ENCODE measurements at places on chromosomes 13 and 19. TPM values are rescaled to one million over a fixed set of nuclear protein-coding genes. Genes with fewer than 3 reads are reported as not detected.

Gene SIAH3
- under 0.01 TPM for total RNA-seq

Gene RGS9BP
- 0.22 TPM for total RNA-seq

Gene CGB3
- total RNA-seq = not detected

Gene PSPN
- total RNA-seq = 0.87 TPM

Gene LILRB5
- total RNA-seq = not detected

Gene DOCK6
- 17.0 TPM for total RNA-seq

Gene DCT
- total RNA-seq = 0.12 TPM

Gene SLC6A16
- under 0.01 TPM for total RNA-seq

Gene LILRA5
- not detected for total RNA-seq

Gene CTXN1
- 2.6 TPM for total RNA-seq

Gene SIGLEC14
- total RNA-seq = not detected

Gene C19orf81
- total RNA-seq = 0.22 TPM

Gene ELAVL3
- total RNA-seq = 0.12 TPM

Gene ARRDC5
- not detected for total RNA-seq

Gene CYP4F2
- total RNA-seq = not detected

Gene PRR19
- 0.55 TPM for total RNA-seq

Gene THSD8
- not detected for total RNA-seq

Gene TMPRSS9
- total RNA-seq = not detected
